ENCODE measurements at places on chromosomes 7 and 10.

- no peak for DNase-seq
Measured at GRCh38 chr7:86991093-86991769, 68.2 kb downstream of the ELAPOR2 start.

DNA sequence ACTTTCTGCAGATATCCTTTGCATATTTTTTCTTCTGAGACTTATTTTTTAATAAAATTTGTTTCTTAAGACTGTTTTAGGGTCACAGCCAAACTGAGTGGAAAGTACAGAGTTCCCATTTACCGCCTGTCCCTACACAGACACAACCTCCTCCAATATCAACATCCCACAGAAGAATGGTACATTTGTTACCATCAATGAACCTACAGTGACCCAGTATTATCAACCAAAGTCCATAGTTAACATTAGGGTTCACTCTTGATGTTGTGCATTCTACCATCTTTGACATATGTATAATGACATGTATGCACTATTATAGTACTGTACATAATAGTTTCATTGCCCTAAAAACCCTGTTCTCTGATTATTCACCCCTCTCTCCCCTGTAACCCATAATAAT is 14.6 kb upstream of the REEP3 start:
- DNase-seq: no peak

- DNase-seq: no peak
Measured at GRCh38 chr10:121675344-121675743, 77.1 kb upstream of the FGFR2 start.

DNA sequence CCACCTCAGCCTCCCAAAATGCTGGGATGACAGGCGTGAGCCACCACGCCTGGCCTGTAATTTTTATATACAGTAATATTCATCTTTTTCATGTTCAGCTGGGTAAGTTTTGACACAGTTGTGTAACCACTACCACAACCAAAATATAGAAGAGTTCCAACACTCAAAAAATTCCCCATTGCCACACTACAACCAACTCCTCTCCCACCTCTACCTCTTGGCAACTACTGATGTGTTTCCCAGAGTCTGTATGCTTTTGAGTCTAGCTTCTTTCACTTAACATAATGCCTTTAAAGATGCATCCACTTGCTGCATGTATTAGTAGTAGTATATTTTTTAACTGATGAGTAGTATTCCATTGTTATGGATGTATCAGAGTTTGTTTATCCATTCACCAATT is 90.7 kb downstream of the SRPK2 start:
- no peak for DNase-seq

DNA sequence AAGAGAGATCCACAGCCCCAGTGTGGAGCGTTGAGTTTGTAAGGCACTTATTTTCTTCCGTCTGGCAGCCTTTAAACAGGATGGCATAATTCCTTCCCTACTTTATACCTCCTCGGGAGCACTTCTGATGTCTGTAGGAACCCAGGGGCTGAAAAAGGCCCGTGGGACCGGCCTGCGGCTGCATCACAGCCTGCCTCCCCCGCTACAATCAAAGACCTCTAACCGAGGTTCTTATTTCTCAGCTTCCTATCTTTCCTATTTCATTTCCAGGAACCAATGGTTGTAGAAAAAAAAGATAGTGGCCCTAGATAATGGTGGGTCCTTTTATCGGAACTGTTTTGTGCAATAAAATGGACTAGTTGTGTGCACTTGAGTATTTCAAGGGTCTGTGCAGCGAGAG is 4.1 kb upstream of the CTBP2 start:
- no peak for DNase-seq

DNA sequence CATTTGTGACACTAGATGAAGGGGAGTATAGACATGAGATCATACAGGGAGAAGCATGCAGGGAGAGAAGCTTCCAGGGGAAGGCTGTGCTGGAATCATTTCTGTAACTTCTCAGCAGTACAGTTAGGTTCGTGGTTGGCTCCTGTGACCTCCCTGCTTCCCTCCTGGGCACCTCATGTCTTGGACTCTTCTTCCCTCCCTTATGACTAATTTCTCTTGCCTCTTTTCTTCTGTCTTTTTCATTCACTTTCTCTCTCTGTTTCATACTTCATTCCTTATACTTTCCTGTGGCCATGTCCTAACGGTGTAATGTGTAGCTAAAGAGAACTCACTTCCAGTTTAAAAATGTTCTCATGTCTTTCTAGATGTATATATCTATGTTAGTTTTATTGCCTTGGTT is 19.1 kb upstream of the HKDC1 start:
- DNase-seq: no peak

DNA sequence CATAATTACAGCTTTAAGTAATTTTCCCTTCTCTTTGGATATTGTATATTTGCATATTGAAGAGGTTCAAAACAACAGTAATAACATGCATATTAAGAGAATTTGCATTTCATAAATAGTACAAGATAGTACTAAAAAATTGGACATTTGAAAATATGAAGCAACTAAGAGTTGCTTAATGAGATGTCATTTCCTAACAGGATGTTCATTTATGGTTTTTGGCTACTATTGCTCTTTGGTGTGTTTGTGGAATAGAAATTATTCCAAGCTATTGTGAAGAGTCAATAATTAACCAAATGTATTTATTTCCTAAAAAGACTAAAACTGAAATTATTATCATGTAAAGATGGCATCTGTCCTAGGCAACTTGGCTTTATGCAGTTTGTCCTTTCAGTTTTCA is 4.1 kb upstream of the SGCE start:
- no peak for DNase-seq

GRCh38 chr10:116470071-116470470 is 42.4 kb downstream of the PNLIPRP3 start:
- DNase-seq: no peak

DNA sequence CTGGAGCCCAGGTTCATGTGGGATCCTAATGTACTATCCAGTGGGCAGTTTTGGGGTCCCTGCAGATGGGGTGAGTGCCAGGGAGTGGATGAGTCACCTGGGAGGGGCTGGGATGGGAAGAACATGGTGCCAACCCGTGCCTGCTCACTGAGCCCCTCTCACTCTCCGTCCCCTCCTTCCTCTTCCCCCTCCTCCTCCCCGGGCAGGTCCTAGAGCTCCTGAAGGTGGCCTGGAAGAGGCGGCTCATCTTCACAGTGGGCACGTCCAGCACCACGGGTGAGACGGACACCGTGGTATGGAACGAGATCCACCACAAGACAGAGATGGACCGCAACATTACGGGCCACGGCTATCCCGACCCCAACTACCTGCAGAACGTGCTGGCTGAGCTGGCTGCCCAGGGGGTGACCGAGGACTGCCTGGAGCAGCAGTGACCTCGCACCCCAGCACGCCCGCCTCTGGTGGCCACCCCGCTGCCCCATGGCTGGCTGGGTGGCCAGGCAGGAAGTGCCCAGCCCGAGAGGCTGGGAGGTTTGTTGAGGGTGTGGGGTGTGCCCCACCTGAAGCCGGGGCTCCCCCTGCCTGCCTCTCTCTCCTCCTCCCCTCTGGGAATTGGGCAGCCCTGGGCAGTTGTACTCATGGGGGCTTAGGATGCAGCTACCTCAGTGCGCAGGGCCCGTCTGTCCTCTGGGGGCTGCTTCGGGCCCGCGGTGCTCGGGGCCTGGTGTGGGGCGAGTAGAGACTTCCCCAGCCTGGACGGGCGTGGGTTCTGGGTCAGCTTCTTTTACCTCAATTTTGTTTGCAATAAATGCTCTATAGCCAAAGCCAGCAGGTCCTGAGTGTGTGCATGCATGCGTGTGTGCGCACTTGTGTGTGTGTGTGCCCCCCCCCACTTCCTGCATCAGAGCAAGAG is 4.9 kb upstream of the UPK3B start:
- no peak for DNase-seq

DNA sequence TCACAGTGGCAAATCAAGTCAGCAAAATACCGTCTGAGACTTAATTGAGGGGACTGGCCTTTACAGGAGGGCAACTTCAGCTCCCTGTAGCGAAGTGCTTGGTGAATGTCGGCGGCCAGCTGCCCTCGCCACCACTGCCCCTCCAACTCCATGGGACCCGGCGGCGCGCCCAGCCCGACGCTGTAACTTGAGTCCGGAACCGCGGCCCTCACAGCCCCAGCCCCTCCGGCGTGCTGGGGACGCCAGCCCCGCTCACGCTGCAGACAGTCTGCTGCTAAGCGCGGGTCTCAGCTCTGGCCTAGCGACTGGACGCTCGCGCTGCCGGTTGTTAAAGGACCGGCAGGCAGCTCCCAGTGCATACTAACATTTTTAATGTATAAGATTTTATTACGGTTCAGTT is 113.4 kb upstream of the NUPR2 start:
- no peak for DNase-seq

- DNase-seq: no peak
Measured at GRCh38 chr7:107069457-107069856, 25.0 kb downstream of the PRKAR2B start.

- no peak for DNase-seq
Measured at GRCh38 chr7:100080907-100081534, 502 bp downstream of the ZNF3 start.

- DNase-seq: peak; percentile 73
Measured at GRCh38 chr7:27095897-27096767, at the start of gene HOXA1. Gene HOXA1, minus strand, starts transcription at chr7:27096000. Its CDS starts 88 bp downstream, at chr7:27095912.

DNA sequence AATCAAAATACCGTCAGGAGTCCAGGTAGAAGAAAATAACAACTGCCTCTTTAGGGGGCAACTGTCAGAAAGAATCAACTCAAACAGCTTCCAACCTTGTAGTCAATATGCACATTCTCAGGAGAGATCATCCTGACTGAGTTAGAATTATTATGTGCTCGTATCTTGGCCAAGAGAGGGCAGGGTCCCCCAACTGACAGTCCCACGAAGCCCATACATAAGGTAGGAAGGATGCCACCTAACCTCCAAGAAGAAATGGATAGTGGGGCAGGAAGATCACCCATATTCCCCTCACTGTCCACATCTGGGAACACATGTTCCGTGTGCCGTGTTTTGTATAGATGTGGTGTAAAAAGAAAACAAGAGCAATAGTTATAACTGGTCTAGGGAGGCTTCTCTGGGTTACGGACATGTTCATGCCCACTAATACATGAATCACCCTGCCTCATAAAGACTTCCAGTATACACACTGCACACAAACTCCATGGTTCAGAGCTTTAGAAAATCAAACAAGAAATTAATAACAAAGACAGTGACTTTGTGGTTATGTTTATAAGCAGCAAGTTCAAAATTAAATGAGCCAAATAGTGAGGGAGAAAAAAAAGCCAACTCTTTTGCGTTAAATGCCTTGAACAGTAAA is 295.6 kb downstream of the FGFR2 start:
- DNase-seq: no peak

- no peak for DNase-seq
Measured at GRCh38 chr7:134936893-134937510, 49.3 kb upstream of the AGBL3 start.

GRCh38 chr7:155835446-155836215 is 23.4 kb upstream of the SHH start:
- no peak for DNase-seq

GRCh38 chr7:78176171-78176570 is 377.6 kb downstream of the PHTF2 start:
- DNase-seq: no peak

DNA sequence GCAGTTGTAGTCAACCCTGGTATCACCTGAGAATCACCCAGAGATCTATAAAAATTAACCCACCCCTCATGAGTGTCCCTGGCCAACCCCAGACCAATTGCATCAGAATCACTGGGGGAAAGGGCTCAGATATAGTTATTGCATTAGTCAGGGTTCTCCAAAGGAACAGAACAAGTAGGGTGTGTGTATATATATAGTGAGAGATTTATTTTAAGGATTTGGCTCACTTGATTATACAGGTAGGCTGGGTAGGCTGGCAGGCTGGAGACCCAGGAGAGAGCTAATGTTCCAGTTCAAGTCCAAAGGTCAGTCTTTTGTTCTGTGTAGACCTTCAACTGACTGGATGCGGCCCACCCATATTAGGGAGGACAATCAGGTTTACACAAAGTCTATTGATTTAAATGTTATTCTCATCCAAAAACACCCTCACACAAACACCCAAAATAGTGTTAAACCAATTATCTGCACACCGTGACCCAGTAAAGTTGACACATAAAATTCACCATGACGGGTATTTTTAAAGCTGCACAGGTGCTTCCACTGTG is 372.9 kb upstream of the NFE2L3 start:
- DNase-seq: no peak

GRCh38 chr7:95440394-95441038 is 5.7 kb upstream of the PON2 start:
- DNase-seq: no peak

DNA sequence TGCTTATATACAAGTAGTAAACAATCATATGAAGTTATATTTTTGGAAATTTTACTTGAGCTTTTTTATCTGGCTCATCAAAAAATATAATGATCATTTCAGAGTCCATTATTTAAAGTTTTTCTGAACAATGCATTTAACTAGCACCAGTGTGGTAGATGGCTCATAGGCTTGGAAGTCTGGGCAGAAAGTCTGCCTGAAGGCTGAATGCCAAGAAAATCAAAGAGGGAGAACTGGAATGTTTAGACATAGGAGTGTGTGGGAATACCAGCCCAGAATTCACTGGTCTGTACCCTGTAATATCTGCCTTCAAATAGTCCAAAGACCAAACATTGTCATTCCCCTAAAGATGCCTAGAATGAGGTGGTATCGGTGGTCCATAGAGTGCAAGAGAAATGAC is 40.3 kb upstream of the ANK3 start:
- no peak for DNase-seq

DNA sequence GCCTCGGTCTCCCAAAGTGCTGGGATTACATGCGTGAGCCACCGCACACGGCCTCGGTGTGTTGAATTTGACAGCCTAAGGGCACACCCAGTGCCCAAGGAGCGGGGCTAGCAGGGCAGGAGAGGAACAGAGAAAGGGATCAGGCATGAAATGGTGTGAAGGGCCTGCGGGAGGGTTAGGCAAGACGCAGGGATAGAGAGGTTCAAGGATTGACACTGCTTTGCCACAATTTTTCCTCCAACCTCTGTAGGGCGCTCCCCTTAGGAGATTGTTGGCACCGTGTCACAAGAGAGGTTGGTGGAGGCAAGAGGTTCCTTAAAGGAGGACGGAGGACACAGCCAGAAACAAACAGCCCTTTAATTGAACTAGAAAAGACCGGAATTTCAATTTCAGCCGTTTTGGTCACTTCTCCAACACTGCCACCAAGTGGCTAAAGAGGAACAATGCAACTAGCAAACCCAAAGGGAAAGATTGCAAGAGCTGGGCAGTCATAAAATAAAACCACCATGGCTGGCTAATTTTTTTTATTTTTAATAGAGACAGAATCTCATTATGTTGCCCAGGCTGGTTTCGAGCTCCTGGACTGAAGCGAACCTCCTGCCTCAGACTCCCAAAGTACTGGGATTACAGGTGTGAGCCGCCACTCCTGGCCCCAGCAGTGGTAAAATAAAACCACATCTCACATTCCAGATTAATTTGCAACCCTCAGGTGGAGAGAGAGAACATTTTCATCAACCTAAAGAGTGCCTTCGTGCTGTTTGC is 6.9 kb upstream of the CREB3L2 start:
- DNase-seq: peak; percentile 60

DNA sequence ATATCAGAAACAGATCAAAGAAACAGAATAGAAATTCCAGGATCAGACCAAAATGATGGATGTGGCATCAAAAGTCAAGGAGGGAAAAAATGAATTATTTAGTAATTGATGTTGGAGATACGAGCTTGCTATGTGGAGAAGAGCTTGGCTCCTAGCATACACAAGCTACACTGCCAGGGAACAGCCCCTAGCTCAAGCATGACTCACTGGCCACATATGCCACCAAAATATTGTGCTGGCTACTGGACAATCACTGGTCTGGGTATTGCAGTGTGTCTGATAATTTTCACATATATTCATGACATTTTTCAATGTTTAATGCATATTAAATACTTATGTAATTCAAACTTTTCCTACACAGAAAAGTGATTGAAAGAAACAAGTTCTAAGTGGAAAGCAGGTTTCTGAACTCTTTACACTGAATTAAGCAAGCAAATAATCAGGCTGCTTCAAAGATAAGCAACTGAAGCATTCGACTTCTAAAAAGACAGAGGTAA is 59.3 kb downstream of the OAT start:
- DNase-seq: no peak
